NCI-H187 treated with DMSO at 0.1 percent for 48 hours (cell line): ENCODE measurements at places on chromosomes 7 and 10.

- no peak for DNase-seq
Observed at GRCh38 chr7:50653126-50653864, 88.1 kb upstream of the DDC start.

- no peak for DNase-seq
Observed at GRCh38 chr10:52387744-52388143, 73.7 kb downstream of the DKK1 start.

GRCh38 chr10:22713853-22714478, 412 bp downstream of the PIP4K2A start:
- DNase-seq = no peak

GRCh38 chr10:133211141-133211830, 18.7 kb upstream of the UTF1 start:
- DNase-seq = no peak
